GM04503 (cell line): ENCODE measurements at places on chromosomes 16 and 17.
A peak's percentile ranks its signal among the peaks of the same experiment; 100 is the strongest.

DNA sequence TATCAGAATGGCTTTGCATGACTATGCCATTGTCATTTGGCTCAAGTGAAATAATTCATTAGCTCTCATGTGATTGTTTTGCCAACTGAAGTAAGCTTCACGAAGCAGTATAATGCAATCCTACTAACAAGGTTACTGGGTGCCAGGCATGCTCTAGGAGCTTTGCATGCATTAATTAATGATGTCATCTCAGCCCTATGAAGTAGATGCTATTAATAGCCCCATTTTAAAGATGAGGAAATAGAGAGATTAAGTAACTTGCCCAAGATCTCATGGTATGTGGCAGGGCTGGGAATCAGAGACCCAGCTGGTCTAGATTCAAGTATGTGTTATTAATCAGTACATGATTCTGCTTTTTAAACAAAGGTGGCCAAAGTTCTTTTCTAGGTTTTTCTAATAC lies 14.1 kb downstream of the KRT39 start:
- peak; percentile 91 for DNase-seq

DNA sequence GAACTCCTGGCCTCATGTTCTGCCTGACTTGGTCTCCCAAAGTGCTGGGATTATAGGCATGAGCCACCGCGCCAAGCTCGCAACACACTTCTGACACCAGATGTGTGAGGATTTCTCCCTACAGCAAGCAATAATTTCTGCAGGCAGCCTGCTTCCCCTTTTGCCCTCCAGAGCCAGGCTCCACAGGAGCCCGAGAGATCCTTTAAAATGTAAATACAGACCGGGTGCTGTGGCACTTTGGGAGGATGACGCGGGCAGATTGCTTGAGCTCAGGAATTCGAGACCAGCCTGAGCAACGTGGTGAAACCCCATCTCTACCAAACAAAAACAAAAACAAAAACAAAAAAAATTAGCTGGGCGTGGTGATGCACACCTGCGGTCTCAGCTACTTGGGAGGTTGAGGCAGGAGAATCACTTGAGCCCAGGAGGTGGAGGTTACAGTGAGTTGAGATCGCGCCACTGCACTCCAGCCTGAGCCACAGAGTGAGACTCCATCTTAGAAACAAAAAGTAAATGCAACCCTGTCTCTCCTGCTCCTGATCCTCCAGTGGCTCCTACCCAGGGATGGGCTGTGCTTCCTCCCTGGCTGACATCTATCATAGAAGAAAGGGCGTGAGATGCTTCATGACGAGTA lies 14.7 kb downstream of the C16orf96 start:
- DNase-seq: no peak

DNA sequence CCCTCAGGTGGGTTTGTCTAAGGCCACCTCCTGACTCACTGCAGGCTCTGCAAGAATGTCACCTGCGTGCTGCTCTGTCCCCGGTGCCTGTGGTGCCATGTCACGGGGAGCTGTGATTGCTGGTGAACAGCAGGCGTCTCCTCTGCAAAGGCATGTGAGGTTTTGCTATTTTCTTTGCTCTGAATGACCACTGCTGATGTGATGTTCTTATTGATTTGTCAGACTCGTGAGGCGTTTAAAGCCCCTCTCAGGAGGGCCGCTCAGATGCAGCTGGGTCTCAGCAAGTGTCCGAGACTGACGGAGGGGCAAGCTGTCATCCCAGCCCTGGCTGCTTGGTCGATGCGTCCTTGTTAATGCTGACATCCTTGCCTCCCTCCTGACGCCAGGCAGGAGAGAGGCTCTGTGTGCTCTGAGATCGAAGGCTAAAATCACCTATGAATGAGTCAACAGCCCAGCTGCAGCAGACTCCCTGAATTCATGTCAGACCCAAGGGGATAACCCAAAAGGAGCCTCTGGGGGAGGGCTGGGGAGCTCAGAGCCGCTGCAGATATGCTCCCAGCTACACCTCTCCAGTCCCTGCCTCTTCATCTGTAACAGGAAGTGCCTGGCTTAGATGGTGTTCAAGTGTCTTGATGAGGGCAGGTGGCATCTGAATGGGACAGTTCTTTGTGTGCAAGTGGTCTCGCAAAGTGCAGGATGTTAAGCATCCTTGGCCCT lies 11.8 kb upstream of the PEMT start:
- no peak for DNase-seq

DNA sequence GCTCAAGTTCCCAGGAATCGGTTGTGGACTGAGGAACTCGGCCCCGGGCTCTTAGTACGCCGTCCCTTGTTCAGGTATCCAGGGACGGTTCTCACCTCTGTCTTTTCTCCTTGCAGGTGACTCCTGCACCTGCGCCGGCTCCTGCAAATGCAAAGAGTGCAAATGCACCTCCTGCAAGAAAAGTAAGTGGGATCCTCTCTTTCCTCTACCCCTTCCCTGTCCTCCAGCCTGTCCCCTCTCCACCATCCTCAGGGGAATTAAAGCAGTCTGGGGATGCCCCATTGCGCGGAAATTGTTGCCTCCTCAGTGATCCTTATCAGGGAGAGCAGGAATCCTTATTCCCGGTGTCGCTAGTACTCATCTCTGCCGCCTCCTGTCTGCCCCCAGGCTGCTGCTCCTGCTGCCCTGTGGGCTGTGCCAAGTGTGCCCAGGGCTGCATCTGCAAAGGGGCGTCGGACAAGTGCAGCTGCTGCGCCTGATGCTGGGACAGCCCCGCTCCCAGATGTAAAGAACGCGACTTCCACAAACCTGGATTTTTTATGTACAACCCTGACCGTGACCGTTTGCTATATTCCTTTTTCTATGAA lies 585 bp downstream of the MT2A start:
- DNase-seq: no peak

DNA sequence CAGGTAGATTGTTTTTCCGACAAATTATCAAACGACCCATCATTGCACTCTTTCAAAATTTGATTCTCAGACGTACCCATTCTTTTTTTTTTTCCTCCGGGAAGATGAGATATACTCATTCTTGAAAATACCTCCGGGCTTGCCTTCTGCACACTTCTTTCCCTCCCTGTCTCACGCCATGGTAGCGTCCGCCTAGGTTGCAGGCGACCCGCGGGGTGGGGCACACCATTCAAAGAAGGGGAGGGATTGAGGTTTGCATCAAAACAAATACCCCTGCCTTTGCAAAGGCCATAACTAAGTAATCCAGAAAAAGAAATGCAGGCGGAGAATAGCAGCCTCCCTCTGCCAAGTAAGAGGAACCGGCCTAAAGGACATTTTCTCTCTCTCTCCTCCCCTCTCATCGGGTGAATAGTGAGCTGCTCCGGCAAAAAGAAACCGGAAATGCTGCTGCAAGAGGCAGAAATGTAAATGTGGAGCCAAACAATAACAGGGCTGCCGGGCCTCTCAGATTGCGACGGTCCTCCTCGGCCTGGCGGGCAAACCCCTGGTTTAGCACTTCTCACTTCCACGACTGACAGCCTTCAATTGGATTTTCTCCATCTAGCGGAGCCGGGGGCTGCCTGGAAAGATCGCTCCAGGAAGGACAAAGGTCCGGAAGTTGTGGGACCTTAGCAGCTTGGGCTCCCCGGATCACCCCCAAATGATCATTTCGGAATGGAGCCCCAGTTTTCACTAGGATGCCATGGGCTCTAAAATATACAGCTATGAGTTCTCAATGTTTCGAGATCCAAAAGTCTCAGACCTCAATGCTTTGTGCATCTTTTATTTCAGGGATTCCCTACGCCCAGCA lies 843 bp downstream of the TP53 start:
- peak; percentile 72 for DNase-seq

- no peak for DNase-seq
Measured at GRCh38 chr17:82020572-82021106, 2.0 kb downstream of the CENPX start.

DNA sequence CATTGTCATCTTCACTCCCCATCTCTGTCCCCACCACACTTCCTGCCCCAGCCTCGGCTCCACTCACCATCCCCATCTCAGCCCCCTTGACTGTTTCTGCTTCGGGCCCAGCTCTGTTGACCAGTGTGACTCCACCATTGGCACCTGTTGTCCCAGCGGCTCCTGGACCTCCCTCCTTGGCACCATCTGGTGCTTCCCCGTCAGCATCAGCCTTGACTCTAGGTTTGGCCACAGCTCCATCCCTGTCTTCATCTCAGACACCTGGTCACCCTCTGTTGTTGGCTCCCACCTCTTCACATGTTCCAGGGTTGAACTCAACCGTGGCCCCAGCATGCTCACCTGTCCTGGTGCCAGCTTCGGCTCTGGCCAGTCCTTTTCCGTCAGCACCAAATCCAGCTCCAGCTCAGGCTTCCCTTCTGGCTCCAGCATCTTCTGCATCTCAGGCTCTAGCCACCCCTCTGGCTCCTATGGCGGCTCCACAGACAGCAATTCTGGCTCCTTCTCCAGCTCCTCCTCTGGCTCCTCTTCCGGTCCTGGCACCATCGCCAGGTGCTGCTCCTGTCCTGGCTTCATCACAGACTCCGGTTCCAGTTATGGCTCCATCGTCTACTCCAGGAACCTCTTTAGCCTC lies 24.4 kb upstream of the PHKG2 start:
- DNase-seq: no peak

DNA sequence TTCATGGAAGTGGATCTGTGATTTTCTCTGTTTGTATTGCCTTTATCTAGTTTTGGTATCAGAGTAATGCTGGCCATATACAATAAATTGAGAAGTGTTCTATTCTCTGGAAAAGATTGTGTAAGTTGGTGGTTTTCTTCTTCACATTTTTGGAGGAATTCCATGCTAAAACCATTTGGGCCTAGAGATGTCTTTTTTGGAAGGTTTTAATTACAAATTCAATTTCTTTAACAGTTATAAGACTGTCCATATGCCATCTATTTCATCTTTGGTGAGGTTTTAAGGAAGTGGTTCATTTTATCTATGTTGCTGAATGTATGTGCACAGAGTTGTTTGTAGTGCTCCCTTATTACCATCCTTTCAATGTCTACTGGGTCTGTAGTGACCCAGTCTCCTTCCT lies 46.0 kb downstream of the CACNG1 start:
- no peak for DNase-seq
